Natural killer cell treated with Interleukin-12 subunit alpha and Interleukin-12 subunit beta and Interleukin-15 and Interleukin-18, amount 100 ng/mL, for 72 hours (primary cell): ENCODE measurements at places on chromosomes 3 and 15. TPM values are rescaled to one million over a fixed set of nuclear protein-coding genes. Genes with fewer than 3 reads are reported as not detected.

Gene SPINK8
- not detected for total RNA-seq

Gene CASR
- total RNA-seq = not detected

Gene OXNAD1
- 16.0 TPM for total RNA-seq

Gene GHSR
- not detected for total RNA-seq

Gene GUCA1C
- total RNA-seq = not detected

DNA sequence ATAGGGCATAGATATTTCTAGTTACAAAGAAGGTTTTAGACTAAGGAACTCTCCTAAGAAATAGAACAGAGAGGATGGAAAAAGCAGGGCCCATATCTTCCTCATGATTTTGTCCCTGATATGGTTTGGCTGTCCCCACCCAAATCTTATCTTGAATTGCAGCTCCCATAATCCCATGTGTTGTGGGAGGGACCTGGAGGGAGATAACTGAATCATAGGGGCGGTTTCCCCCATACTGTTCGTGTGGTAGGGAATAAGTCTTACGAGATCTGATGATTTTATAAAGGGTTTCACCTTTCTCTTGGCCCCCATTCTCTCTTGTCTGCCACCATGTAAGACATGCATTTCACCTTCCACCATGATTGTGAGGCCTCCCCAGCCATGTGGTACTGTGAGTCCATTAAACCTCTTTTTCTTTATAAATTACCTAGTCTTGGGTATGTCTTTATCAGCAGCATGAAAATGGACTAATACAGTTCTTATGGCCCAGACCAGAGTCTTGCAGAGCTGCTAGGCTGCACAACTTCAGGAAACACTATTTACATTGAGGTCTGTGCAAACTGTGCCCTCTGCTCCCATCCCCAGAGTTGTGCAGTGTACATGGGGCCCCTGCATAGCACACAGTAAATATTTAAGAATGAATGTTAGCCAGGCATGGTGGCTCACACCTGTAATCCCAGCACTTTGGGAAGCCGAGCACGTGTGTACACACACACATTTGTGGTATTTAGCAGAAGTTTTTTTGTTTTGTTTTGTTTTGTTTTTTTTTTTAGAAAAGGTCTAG is 20.3 kb upstream of the CA12 start:
- DNase-seq = no peak

- no peak for DNase-seq
Observed at GRCh38 chr3:64375737-64376136, 150.5 kb upstream of the PRICKLE2 start.

DNA sequence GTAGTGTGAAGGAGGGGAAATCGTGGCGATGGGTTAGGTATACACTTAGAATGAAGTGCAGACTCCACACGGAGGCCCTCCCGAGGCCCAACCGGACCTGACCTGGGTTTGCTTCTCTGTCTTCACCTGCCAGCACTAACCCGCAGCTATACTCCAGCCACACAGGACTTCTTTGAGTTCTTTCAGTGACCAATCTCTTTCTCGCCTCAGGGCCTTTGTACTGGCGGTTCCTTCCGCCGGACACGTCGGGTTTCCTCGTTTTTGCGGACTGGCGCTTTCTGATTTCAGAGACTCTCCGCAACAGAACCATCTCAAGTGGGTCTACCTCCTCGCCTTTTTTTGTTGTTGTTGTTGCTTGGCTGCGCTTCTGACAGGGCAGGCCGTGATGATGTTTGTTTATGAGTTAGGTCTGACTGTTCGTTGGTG is at the start of gene NEIL1:
TSS of gene NEIL1 (plus strand) at position 244 of the 426 bp plus-strand sequence. CDS start 1,867 bp downstream, outside the sequence.
- no peak for DNase-seq

DNA sequence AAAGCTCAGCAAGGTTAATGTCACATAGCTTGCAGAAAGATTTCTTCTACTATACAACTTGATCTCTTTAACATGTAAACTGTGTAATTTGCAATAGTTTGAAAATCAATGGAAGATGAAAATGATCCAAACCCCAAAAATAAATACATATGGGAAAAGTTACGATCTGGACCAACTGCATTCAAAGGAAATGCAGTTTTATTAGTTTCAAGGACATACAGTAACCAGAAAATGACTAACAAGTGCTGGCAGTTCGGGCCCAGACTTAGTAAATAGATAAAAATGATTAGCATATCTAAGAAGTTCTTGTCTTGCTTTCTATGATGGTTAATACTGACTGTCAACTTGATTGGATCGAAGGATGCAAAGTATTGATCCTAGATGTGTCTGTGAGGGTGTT is 37.3 kb upstream of the LEKR1 start:
- DNase-seq = no peak

DNA sequence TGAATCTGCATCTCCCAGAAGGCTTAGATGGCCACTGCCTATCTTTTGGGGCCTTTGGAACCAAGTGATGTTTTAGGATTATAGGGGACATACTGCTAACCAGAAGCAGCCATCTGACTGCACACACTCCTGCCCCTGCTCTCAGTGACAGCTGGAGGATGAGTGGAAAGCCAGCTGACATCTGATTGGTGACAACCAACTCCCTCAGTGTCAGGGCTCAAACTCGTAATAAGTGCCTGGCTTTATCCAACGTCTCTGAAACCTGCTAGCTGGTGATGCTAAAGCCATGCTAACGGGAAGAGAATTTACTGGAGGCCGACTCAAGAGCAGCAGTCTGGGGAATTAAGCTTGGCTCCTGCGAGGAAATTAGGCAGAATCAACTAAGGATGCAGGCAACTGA is 35.1 kb downstream of the KY start:
- DNase-seq = no peak

GRCh38 chr3:94460931-94461330 is 398.1 kb downstream of the NSUN3 start:
- DNase-seq = no peak

DNA sequence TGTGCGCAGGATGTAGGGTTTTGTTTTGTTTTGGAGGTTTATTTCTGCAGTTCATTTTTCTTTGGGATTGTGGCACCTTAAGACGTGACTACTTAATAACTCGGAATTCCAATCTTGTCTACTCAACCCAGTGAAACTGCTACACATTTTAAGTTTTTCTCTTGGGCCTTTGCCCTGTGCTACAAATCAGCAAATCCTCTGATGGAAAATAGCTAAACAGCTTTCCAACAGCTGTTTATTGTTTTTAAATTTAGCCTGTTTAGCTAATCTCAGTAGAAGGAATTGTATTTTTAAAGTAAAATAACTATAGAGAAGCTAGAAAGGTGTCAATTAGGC is 48.4 kb downstream of the OPA1 start:
- DNase-seq = no peak

DNA sequence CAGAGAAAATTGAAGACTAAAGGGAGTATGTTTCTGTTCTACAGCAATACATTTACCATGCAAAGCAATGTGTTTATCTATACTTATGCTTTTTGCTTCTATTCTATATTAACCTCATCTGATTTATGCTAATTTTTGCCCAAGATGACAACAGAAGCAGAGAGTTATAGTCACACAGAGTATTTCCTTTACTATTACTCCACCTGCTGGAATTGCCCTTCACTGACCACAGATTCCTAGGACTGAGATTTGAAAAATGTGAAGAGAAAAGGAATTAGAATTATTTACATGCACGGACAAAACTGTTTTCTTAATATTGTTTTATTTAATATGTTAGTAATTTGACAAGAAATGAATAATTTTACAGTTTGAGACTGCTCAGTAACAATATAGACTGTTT is 745.6 kb downstream of the VGLL3 start:
- DNase-seq = no peak

GRCh38 chr3:128618398-128618726 is 32.3 kb downstream of the RPN1 start:
- DNase-seq = no peak

- no peak for DNase-seq
Observed at GRCh38 chr3:71310980-71311660, 272.4 kb downstream of the FOXP1 start.

GRCh38 chr15:24861014-24861690 is 93.6 kb upstream of the SNRPN start:
- no peak for DNase-seq

DNA sequence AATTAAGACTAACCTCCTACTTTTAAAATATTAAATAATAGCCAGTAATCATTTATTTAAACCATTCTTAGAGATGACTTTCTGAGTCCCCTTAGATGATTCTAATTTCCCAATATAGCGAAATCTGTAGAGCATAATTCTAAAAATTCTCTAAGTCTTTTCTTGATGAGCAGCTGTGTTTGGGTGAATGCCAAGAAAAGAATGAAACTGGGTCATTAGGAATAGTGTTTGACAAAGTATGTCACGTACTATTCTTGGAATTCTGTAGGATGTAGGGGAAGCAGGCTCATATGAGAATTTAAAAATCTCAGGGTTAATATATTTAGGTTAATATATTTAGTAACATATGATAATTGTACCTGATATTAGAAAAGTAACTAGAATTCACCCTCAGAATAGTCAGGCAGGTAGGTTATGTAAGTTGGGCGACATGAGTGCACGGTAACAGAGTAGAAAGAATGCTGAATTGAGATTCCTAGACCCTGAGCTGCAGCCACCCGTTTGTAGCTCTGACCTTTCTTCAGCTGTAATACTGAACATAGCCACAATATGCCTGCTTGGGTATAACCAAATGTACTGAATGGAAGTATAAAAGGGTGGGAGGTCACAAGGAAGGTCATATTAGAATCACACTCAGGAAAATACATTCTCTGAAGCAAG is 524.3 kb downstream of the UNC13C start:
- no peak for DNase-seq

GRCh38 chr3:78497767-78498166 is 1270.0 kb downstream of the ROBO1 start:
- no peak for DNase-seq

GRCh38 chr3:87090631-87091030 is 99.7 kb upstream of the VGLL3 start:
- DNase-seq = no peak

DNA sequence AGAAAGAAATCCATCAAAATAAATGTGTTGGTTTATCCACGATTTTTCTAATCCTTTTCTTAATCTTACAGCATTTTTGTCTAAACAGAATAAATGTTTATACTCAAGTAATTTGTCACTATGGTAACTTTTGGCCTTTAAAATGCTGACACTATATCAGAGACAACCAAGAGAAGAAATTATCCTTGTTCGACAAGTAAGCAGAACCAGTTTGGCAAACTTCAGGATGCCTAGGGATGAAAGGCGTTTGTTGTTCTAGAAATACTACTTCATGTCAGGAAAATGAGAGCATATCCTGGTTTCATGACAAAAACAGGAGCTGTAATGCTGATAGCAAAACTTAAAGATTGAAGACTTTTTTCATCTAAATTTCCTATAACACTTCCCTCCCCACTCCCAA is 308.0 kb upstream of the ATP11B start:
- no peak for DNase-seq

GRCh38 chr15:75832114-75832513 is 11.1 kb upstream of the UBE2Q2 start:
- no peak for DNase-seq

DNA sequence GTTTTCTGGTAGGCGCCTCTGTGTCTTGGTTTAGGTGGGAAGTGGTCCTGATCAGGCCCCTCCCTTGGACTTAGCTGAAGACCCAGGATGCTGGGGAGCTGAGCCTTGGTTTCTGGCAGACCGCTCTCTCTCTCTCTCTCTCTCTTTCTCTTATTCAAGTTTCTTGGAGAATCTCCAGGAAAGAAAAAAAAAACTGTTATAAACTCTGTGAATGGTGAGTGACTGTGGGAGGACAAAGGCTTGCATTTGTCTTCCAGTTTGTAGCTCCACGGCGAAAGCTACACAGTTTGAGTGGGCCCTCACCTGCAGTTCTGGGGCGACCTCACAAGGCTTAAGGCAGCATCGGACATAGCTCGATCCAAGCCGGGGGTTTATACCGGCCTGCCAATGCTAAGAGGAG is 7.5 kb downstream of the DET1 start:
- DNase-seq = no peak

DNA sequence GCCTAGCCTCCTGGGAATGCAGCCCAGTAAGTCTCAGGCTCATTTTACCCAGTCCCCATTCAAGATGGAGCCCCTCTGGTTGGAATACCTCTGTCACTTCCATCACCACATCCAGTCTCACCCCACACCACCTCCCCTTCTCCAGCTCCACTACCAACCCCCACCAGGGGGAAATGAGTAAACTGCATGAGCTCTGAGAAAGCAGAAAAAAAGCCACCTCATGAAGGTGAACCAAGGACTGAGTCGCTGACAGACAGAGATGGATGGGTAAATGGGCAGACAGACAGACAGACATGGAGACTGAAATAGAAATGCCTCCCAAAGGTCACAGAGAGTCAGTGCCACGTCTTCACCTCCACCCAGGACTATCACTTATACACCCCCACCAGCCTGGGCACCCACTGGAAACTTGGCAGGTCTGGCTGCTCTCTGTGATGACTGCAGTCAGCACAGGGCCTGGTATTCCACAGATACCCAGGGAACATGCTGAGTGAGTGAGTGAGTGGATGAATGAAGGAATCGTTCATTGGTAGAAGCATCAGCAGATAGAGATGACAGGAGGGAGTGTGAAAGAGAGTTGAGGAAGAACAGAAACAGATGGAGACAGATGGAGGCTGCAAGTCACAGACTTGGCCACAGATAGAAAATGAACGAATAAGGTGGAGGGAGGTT is 4.9 kb upstream of the LOXL1 start:
- peak; percentile 10 for DNase-seq

- DNase-seq = no peak
Observed at GRCh38 chr15:58314593-58315216, 117.1 kb upstream of the LIPC start.

- no peak for DNase-seq
Observed at GRCh38 chr3:167110901-167111300, 269.2 kb downstream of the ZBBX start.

- no peak for DNase-seq
Observed at GRCh38 chr3:181265750-181266333, 276.3 kb upstream of the DNAJC19 start.

- DNase-seq = no peak
Observed at GRCh38 chr3:193240850-193241706, at the start of gene PLAAT1. Gene PLAAT1 (plus strand): TSS chr3:193241222. CDS start chr3:193255651, 14,429 bp downstream.

GRCh38 chr3:114104414-114104813 is 47.9 kb downstream of the QTRT2 start:
- DNase-seq = no peak

GRCh38 chr3:183695569-183696364 is 1.8 kb upstream of the YEATS2 start:
- no peak for DNase-seq

DNA sequence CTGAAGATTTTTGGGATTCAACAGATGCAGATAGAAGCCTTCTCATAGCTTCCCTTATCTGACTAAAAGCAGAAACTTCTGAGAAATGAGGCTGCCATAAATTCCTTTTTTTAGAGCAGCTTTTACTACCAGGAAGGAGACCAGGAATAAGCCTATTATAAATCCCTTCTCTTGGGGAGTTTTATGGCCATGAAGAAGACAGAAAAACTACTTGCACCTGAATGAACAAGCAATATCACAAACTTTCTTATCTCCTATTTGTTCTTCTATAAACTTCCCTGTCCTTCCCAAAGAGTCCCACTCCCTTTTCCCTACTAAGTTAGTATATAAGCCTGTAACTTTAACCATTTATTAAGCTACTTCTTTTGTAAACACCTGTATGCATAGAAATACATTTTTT is 603.1 kb downstream of the NSUN3 start:
- no peak for DNase-seq

DNA sequence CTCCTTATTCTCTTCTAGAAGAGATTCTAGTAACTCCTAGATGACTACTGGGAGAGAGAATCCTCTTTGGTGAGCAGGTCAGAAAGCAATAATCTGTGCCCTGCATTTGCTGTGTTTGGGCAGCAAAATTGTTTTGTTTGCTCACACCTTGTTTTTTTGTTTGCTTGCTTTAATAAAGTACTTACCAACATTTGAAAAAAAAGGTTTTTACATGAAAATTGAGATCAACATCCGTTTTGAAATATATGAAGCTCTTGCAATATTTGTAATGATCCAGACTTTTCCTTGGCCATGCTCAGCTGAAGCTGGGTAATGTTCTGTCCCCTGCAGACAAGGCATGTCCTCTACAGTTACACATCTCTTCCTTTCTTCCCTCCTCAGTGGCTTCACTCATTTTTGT is 62.2 kb downstream of the DIPK2A start:
- DNase-seq = no peak
